NCI-H1417 treated with DMSO at 0.1 percent for 48 hours (cell line): ENCODE measurements at places on chromosomes 5 and 9.

DNA sequence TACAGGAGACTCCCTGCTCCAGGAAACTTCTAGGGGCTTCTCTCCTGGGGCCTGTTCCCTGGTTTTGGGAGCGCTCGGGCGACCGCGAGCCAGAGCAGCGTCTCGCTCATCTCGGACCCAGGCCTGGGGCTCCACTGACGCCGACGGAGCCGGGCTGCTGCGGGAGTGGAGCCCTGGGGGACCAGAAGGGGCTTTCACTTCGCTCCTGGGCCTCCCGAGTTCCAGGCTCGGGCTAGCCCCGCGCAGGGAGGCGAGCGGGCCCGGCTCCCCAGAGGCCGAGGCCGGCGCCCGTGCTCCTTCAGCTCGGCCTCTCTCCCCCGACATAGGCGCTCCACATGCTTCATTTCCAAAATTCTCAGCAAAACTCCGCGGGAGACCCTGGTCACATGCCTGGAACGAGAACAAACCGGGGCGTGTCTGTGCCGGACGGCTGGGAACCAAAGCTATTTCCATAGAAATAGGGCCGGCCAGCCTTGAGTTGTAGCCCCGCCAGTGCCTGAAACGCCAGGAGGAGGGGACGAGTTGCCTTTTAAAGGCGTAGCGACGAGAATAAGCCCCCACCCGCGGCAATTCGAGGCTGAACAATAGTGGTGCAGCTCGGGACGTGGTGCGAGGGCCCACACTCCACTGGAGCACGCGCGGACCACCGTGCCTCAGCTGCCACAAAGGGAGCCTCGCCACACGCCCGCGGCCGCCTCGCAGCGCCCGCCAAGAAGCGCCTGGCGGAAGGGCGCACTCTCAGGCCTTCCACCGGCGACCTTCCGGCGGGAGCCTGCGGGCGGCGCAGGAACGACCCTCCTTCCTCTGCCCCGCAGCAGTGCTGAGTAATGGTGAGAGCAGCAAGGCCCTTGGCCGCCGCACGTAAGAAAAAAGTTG is 1.1 kb upstream of the G3BP1 start:
- DNase-seq: peak; percentile 20

- DNase-seq: no peak
Observed at GRCh38 chr5:55991768-55992486, 2.8 kb downstream of the IL6ST start.

- DNase-seq: no peak
Observed at GRCh38 chr9:116308076-116308475, 154.5 kb downstream of the PAPPA start.

DNA sequence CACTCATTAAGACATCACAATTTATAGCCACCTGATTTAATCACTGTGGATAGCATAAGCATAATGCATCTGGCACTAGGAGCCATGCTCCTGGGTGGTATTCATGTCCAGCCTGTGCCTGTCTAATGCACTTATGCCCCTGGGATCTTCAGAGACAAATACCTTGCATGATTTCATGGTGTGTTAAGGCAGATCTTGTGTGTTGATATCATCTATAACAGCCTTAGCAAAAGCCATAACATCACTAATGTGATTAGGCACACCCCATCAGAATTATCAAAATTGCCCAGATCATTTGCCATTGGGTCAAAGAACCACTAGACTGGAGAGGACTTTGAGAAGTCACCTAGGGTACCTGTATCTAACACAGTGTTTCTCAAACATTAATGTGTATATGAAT is 43.7 kb upstream of the SELENOP start:
- DNase-seq: no peak

- DNase-seq: no peak
Observed at GRCh38 chr5:38651806-38652205, 95.4 kb upstream of the LIFR start.

DNA sequence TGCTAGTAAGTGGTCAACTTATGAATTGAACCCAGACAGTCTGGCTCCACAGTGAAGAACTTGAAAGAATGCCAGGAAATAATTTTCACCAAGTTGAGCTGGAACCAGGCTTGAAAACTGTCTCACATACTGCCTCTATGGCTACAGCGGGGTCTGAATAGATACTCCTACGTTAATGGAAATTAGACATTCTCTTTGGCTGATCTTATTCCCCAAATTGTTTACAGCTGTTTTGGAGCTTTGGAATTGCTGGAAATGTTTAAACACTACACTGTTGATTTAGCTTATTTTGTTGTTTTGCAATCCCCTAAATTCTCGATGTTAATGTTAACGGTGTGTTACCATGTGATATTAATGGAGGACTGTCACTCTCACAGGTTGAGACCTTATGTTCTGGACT is 146.4 kb downstream of the FBXL7 start:
- DNase-seq: no peak

GRCh38 chr5:119373449-119373858 is 17.6 kb downstream of the TNFAIP8 start:
- DNase-seq: no peak

GRCh38 chr5:133970325-133970909 is 2.0 kb upstream of the C5orf15 start:
- DNase-seq: no peak

GRCh38 chr5:179235416-179236400 is 109.6 kb downstream of the ADAMTS2 start:
- no peak for DNase-seq

GRCh38 chr5:3026099-3026498 is 274.6 kb upstream of the IRX2 start:
- DNase-seq: no peak

GRCh38 chr5:153565822-153566221 is 75.4 kb downstream of the GRIA1 start:
- no peak for DNase-seq

DNA sequence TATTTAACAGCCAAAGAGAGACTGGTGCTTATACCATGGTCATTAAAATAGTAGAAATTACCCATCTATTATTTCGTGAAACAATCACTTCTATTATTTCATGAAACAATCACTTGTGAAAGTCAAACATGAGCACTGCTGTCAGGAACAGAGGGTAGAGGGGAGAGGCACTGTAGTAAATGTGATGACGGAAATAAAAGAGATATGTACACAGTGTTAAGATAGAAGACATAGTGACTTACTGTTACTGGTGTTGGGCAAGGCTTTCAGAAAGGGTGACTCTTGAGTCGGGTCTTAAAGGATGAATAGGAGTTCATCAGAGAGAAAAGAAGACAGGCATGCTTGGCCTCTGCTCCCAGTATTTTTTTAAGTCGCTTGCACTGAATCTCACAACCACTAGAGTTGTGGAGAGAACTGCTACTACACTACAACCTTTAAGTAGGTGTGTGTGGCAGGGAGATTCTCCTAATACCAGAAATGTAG is 162.6 kb upstream of the GNA14 start:
- DNase-seq: no peak

- DNase-seq: no peak
Observed at GRCh38 chr5:127203818-127204217, 86.8 kb upstream of the MEGF10 start.

- no peak for DNase-seq
Observed at GRCh38 chr5:66810848-66811261, 214.7 kb downstream of the MAST4 start.

DNA sequence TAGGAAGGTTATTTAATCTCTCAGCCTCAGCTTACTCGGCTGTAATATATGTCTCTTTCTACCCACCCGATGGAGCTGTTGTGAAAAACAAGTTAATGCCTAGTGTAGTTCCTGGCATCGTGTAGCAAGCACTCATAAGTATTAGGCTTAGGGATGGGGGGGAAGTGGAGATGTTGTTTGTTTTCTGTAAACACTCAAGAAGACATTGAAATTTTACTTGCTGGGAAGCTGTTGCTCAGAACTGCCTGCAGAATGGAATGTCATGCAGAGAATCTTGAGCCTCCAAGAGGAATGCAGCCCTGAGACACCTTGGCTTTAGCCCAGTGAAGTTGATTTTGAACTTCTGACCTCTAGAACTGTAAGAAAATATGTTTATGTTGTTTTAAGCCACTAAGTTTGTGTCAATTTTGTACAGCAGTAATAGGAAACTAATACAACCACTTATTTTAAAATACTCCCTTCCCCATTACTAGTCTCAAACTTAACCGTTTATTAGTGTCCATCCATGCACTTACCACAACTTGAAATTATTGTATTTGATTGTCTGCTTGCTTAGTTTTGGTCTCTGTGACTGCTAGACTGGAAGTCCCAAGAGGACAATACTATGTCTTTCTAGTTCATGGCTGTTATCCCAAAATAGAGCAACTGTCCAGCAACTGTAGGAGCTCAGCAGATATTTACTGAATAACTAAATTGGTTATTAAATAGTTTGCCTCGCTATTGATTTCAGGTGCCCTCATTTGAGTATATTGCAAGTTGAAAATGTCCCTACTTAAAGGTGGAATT is 53.8 kb downstream of the MFAP3 start:
- no peak for DNase-seq

- DNase-seq: no peak
Observed at GRCh38 chr9:79632705-79633104, 60.9 kb downstream of the TLE4 start.

DNA sequence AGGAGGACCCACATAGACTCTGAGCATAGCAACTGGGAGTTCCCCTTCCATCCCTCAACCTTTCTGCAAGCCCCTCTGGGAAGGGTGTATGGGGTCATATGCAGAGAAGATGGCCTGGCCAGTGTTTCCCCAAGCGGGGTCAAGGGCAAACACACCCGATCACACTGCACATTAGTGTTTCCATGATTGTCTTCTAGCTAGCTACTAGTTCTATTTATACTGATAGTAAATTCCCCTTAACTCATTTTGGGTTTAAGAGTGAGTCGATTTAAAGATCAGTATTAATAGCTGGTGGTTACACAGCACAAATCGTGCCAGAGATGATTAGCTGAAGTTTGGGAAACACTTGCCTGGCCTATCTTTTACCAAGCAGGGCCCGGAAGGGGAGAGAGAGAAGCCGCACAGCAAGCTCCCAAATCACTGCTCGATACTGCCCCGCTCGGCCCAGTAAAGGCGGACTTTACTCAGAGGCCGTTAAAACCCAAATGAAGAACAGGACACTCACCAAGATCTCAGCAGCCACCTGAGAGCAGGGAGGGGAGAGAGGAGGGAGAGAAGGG is 29.4 kb upstream of the TNIP1 start:
- no peak for DNase-seq

GRCh38 chr9:91247278-91247677 is 114.4 kb downstream of the AUH start:
- DNase-seq: no peak

- no peak for DNase-seq
Observed at GRCh38 chr9:71472400-71472799, 295.9 kb downstream of the CEMIP2 start.

DNA sequence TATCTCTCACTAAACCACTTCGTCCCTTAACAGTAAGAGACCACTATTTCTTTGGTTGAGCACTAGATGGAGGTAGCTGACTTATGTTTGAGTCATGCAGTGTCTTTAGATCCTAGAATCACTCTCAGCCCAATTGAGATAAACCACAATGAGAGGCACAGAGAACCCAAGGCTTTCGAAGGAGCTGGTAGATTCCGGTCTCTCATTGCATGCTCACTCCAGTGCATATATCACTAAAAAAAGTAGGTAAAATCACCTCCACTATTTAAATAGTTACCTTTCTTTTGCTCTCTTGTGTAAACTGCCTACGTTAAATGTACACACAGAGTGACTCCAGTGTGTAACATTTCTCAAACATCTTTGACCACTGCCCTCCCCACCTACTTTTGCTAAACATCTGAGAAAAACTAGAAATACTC is 27.6 kb downstream of the ACTL7A start:
- no peak for DNase-seq

- no peak for DNase-seq
Observed at GRCh38 chr9:103530934-103531333, 535.8 kb downstream of the CYLC2 start.

DNA sequence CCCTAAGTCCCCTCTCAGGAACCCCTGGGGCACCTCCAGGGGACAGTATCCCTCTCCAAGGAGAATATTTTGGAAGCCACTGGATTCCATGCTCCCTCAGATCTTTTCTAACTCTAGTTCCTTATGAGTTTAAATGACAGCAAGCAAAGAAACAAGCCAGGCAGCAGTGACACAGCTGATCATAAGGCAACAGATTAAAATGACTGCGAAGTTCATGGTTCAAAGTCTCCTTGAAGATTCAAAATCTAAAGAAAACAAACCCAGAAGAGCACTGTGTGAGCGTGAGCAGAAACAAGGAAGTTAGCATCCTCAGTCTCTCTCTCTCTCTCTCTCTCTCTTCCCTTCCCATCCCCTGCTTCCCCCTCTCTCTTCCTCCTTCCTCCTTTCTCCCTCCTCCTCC is 316.7 kb upstream of the SLC30A5 start:
- DNase-seq: no peak

GRCh38 chr5:10607666-10608073 is 43.8 kb downstream of the ANKRD33B start:
- DNase-seq: no peak

GRCh38 chr9:91417602-91418214 is 5.9 kb downstream of the NFIL3 start:
- DNase-seq: no peak

- DNase-seq: peak; percentile 5
Observed at GRCh38 chr5:123875561-123876275, 363.7 kb downstream of the CSNK1G3 start.

- DNase-seq: no peak
Observed at GRCh38 chr5:159933531-159934485, 17.5 kb downstream of the ADRA1B start.

DNA sequence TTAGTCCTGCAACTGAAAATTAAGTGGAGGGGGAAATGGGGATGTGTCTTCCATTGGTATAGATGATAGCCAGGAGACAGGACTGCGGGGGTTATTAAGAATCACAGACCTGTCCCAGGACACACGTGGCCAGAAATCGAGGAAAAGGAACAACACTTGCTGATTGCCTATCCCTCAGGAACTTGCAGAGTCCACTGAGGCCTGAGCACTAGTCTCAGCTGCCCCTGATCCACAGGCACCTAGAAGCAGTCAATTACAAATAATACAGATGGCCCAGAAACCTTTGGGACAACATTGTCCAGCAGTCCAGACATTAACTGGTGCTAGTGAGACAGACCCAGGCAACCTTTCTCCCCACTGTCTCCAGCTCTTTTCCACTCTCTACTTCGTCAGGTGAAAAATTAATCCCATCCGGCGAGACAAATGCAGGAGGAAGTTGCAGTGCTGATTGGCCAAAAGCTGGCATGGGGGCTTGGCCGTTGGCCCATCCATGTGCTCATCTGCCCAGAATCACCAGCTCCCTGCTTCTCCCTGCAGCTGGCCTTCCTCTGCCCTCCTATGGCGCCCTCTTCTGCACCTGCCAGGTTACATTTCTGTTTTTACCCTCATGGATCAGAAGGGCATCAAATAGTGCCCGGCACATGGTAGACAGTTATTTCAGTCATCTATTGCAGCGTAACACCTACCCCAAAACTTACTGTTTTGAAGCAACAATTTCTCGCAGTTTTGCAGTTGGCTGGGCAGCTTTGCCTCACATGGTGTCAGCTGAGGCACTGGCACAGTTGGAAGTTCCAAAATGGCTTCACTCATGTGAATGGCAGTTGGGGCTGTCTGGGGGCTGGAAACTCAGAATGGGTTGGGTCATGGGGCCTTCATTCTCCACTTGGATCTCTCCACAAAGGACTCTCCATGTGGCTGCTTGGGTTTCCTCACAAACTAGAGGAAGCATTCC is 3.6 kb upstream of the B4GALT1 start:
- DNase-seq: no peak
